ENCODE measurements at places on chromosomes 7 and 10. TPM values are rescaled to one million over a fixed set of nuclear protein-coding genes. Genes with fewer than 3 reads are reported as not detected.

HBP1 gene
- 24.7 TPM for total RNA-seq

MYOZ1 gene
- total RNA-seq = not detected

SFTPA1 gene
- total RNA-seq = not detected

ZNF365 gene
- 1.3 TPM for total RNA-seq

PTF1A gene
- not detected for total RNA-seq

BTBD16 gene
- total RNA-seq = 0.82 TPM

SCART1 gene
- 0.47 TPM for total RNA-seq

CD36 gene
- 0.07 TPM for total RNA-seq

PNLIP gene
- total RNA-seq = not detected

ASZ1 gene
- total RNA-seq = not detected

PITX3 gene
- 0.37 TPM for total RNA-seq

HMX2 gene
- total RNA-seq = 0.13 TPM

SUN3 gene
- not detected for total RNA-seq

GIMAP5 gene
- not detected for total RNA-seq

RSPH10B2 gene
- 0.07 TPM for total RNA-seq

GJD4 gene
- total RNA-seq = 0.06 TPM

CDK1 gene
- 86.2 TPM for total RNA-seq
